WERI-Rb-1 (cell line): ENCODE measurements at places on chromosomes 11 and 22.

- peak; percentile 27 for DNase-seq
Observed at GRCh38 chr11:111512296-111513239, at the start of gene BTG4. Gene BTG4, minus strand, starts transcription at chr11:111512386. Its CDS starts 13,610 bp downstream, at chr11:111498776.

DNA sequence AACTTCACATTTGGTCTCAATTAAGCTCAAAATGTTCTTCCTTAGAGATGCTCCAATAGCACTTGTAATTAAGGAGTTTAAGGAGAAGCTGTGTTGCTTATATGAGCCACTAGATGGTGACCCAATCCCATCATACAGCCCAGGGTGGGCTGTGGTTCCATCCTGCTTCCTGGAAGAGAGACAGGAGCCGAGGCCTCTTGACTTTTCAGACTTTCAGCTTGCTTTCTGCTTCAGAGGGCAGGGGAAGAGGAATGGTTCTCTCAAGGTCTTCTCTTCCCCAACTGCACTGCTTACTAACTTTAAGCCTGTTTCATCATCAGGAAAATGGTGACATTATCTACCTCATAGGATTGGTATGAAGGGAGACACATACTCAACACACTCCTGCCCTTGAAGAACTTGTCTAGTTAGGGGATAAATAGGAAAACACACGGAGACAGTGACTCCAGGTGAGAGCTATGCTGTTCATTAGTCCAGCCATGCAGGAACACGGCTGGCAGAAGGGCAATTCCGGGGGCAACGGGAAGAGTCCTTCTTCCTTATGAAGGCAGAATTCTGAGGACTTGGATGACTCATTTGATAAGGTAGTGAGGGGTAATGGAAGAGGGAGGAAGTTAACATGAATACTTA, 20.1 kb downstream of the TMEM218 start:
- peak; percentile 61 for DNase-seq

GRCh38 chr11:18727479-18728236, 1.7 kb upstream of the IGSF22 start:
- peak; percentile 67 for DNase-seq

DNA sequence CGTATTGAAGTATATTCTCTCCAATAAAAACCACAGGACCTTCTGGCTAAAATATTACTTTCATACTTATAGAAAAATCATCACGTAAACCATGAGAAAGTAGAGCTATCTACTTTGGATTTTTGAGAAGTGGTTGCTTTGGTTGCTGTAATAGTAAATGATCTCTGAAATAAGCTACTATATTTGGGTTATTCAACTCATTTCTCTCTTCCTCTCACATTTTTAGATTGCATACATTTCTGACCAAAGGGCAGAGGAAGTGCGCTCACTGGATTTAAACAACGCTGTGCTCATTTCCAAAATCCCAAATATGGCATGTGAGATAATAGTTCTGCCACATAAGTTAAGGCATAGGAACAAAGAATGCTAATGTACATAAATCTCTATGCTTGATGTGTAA, 357.0 kb downstream of the LRRC4C start:
- no peak for DNase-seq

DNA sequence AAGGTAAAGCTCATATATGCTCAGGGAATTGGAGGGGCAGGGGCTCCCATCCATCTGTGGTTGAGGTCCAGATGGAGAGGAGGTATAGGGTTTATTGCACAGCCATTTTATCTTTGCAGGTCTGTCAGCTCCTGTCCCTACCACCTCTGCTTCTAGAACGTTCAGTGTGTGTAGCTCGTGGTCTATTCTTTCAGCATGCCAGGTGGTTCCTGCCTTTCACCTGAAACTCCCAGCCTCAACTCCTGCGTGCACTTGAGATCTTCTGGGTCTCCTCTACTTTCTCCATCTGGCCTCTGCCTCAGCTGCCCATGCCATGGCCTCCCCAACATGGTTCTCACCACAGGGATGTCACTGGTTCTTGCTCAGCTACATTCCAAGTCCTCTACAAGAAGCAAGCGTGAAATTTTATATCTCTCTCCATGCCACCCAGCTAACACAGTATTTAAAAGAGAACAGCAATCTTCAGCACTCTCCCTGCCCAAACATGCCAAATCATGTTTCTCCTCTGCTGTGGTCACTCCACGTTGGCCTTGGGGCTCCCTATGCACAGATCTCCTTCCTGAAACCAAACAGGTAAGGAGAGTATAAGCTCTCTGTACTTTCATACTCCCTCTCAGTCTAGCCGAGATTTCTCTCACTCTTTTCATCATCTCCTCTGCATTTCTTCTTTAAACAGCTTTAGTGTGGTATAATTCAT, 157.8 kb upstream of the TRPC6 start:
- DNase-seq: no peak

DNA sequence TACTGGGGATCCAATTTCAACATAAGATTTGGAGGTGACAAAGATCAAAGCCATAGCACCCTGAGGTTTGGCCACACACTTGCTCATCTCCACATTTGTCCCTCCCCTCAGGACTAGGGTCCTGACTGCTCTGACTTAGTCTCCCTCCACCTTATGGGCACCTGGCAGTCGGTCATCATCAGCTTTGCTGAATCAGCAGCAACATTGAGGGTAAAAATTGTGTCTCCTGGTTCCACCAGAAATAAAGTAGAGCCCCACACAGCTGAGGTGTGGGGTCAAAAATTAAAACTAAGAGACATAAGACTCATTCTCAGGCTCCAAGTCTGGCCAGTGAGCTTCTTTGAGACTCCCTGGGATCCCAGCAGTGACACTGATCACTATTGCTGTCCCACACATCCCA, 56.2 kb downstream of the GGTLC2 start:
- DNase-seq: no peak

GRCh38 chr22:25077964-25078363, 121.7 kb upstream of the CRYBB3 start:
- DNase-seq: peak; percentile 20

DNA sequence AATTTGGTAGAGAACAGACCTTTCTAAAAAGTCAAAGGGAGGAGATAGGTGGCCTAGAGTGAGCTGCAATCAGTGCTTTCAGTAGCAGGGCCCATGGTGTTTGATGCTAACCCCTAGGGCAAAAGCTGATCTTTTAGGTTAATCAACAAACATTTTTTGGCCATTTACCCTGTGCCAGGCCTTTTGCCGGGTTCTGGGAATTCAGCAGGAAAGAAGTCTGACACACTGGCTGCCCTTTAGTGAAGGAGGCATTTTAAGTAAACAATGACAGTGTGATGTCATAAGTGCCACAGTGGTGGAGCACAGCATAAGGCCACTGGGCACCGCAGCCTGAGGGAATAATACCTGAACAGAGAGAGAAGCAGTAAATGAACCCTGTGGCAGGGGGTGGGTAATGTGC, 29.0 kb downstream of the C22orf31 start:
- DNase-seq: no peak

DNA sequence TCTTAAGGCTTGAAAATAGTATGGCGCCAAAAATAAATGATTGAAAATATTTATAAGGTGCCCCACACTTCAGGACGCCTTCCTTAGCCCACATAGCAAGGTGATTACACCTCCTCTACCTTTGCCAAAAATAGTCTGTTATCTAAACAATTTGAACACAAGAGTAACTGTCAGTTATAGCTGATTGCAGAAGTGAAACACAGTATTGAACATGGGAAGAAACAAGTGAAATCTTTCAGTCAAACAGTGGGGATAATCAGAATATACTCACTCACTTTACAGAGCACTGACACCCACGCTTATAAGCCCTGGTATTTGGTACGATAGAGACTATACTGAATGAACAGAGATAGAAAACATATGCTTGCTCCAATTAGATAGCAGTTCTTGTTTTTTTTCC, 203.1 kb downstream of the RAB38 start:
- DNase-seq: no peak

DNA sequence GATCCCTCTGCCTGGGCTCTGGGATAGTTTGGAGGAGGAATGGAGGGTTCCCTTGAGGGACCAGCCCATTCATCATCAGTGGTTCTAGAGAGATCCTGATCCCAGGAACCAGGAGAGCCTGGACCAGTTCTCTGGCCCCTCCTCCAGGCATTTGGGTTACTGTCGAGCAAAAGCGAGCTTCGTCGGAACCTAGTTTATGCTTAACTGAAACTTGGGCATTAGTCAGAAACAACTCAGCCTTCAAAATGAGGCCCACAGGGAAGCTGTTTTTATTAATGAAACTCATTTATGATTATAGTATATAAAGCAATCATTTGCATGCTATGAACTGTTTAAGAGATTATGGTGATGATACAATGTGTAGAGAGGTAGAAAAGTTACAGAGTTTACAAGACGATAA, 61.4 kb downstream of the LIF start:
- DNase-seq: no peak

DNA sequence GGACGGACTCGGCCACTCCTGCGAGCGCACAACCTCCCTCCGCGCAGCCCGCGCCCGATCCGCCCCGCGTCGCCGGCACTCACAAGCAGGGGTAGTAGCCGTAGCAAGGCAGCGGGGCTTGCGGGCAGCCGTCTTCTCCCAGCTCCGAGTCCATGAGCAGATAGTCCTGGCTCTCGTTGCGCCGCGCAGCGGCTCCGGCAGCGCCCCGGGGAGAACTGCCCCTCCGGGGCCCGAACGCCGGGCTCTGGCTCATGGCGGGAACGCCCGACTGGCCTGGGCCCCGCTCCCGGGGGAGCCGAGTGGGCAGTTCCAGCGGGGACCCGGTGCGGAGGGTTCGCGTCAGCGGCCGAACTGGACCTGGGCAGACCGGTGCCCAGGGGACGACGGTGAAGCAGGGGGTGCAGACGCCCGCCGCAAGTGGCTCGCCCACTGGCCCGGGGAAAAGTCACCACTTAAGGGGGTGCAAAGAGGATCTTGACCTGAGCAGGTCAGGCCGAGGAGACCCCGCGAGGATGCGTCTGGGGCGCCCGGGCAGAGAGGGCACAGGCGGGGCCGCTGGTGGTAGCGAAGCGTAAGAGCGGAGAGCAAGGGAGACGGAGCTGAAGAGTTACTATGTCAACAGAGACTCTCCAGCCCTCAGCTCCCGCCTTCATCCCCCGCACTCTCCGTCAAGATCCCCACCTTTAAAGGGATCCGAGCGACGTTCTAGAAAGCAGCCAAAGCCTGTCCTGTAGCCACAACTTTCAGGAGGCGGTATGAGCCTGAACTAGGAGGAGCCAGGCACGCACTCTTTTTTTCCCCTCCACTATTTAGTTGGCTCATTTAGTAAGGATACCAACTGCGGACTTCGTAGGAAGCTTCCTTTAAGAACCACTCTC, at the start of gene TRPC6:
Gene TRPC6 (minus strand): TSS at position 757 of the 878 bp plus-strand sequence. CDS start 504 bp downstream, at position 253.
- peak; percentile 33 for DNase-seq

DNA sequence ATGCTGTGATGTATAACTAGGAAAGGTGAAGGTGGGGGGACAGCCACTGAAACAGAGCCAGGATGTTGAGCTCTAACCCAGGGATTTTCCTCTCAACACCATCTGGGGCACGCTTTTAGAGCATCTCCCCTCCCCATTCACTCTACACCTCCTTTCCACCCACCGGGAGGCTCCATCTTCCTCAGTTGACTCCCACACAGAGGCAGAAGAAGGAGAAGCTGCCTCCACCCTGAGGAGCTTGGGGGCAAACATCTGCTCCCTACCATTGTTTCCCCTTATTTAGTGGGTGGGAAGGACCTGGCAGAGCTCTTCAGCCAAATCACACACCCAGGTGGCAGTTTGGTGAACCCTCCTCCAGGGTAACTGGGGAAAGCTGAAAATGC, 50.0 kb upstream of the ADA2 start:
- DNase-seq: no peak

DNA sequence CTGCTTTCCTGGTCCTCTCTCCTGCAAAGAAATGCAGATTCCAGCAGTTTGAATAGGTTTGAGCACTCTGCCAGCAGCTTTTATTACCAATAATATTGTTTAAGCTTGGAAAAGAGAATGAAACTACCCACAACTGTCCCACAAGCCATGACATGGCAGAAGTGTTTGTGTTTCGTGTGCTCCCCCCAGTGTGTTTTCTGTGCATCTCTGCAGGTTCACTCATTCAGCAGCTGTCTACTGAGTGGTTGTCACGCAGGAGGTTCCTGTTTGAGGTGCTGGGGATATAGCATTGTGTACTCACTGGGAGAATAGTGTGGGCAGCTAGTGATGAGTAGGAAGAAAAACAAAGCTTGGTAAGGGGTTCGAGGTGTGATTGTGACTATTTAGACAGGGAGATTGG, 55.3 kb upstream of the SUSD2 start:
- DNase-seq: no peak

- no peak for DNase-seq
Observed at GRCh38 chr11:23919455-23919854, 577.4 kb upstream of the LUZP2 start.

DNA sequence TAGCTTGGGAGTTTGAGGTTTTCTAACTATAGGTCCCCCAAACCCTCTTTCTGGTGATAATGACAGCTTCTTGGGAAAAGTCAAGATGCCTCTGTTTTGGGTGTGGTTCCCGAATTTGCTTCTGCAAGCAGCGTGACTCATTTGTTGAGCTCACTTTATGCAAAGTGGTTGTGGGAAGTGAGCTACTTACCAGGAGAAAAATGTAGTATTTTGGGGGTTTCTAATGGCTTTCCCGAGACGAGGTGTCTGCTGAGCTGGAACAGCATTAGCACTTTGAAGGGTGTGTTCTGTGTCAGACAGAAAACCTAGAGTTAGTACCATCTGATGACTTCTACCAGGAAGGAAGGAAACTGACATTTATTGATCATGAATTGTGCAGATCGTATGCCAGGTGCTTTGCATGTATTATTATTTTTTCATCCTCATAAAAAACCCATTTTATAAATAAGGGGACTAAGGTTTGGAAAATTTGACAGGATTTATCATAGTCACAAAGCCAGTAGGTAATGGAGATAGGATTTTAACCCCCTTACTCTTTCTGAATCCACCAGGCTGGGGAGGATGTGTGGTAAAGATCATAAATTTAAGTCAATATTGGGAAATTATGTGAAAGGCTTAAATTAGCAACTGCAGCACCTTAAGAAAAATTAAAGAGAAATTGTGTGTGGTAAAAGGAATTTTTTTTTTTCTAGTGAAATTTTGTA, 108.8 kb upstream of the CD44 start:
- no peak for DNase-seq

DNA sequence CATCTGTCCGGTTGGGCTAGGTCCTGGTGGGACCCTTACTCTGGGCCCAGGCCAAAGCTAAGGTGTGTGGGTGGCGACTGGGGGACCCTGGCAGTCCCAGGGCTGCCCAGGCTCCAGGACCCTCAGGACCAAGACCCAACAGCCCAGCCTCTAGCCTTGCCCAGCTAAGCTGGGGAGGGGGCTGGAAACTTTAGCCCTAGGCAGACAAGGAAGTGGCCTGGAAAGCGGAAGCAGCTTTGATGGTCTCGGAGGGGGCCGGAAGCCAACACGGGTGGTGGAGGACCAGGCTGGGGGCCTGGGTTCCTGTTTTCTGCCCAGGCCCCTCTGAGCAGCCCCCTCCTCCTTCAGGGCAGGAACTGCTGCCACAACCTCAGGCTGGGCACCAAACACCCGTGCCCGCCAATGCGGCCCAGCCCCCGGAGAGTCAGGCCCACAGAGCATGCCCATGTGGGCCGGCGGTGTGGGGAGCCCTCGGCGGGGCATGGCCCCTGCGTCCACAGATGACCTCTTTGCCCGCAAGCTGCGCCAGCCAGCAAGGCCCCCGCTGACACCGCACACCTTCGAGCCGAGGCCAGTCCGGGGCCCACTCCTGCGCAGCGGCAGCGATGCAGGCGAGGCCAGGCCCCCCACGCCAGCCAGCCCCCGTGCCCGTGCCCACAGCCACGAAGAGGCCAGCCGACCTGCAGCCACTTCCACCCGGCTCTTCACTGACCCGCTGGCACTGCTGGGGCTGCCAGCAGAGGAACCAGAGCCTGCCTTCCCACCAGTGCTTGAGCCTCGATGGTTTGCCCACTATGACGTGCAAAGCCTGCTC, 2.8 kb downstream of the SIPA1 start:
- no peak for DNase-seq
